ENCODE measurements at places on chromosomes 5 and 9.

DNA sequence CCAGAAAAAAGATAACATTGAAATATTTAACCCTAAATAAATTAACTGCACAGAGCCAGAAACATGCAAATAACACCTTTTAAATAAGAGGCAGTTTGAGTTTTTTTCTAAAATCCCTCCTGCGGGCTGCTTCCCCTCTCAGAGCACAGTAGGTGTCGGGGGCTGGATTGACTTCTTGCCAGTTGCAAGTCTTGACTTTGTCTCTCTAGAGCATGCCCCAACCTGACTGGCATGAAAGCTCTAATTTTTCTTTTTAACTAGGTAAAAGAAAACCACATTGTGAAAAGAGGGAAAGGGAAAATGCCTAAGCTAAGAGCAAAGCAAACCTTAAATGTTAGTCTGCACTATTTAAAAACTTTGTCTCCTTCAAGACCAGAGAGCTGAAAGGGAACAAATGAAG, 46.4 kb upstream of the DNAH5 start:
- DNase-seq, result no peak

DNA sequence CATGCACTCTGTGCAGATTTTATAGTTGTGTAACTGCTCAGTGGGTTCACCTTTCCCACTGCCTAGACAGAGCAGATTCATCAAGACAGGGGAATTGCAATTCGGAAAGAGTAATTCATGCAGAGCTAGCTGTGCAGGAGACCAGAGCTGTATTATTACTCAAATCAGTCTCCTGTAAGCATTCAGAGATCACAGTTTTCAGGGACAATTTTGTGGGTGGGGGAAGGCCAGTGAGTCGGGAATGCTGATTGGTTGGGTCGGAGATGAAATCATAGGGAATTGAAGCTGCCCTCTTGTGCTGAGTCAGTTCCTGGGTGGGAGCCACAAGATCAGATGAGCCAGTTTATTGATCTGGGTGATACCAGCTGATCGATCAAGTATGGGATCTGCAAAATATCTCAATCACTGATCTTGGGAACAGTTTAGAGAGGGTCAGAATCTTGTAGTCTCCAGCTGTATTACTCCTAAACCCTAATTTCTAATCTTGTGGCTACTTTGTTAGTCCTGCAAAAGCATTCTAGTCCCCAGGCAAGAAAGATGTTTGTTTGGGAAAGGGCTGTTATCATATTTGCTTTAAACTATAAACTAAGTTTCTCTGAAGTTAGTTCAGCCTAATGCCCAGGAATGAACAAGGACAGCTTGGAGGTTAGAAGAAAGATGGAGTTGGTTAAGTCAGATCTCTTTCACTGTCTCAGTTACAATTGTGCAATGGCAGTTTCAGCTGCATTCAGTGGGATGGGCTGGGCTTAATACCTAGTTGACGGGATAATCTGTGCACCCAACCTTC, 12.7 kb upstream of the SVEP1 start:
- DNase-seq, result no peak

DNA sequence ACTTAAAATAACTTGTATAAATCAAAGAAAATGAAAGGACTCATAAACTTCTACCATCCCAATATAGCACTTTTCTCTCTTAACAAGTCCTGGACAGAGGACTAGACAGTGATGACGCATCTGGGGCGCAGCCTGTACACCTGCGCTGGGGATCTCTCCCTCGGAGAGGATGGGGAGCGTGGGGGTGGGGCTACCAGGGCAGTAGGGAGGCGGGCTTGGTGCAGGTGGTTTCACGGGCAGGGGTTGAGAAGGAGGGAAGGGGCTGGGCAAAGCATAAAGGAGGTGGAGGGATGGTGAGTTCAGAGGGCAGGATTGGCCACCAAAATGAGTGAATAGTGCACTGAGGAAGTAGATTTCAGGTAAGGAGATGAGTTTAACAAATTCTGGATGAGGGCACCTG, 41.1 kb downstream of the STC2 start:
- DNase-seq, result no peak

GRCh38 chr5:137791799-137792198, 37.6 kb upstream of the HNRNPA0 start:
- no peak for DNase-seq

- no peak for DNase-seq
These were observed 183.2 kb downstream of the TLR4 start for GRCh38 chr9:117887383-117887782.

- no peak for DNase-seq
These were observed 592.7 kb upstream of the BRINP1 start for GRCh38 chr9:119961774-119962424.

DNA sequence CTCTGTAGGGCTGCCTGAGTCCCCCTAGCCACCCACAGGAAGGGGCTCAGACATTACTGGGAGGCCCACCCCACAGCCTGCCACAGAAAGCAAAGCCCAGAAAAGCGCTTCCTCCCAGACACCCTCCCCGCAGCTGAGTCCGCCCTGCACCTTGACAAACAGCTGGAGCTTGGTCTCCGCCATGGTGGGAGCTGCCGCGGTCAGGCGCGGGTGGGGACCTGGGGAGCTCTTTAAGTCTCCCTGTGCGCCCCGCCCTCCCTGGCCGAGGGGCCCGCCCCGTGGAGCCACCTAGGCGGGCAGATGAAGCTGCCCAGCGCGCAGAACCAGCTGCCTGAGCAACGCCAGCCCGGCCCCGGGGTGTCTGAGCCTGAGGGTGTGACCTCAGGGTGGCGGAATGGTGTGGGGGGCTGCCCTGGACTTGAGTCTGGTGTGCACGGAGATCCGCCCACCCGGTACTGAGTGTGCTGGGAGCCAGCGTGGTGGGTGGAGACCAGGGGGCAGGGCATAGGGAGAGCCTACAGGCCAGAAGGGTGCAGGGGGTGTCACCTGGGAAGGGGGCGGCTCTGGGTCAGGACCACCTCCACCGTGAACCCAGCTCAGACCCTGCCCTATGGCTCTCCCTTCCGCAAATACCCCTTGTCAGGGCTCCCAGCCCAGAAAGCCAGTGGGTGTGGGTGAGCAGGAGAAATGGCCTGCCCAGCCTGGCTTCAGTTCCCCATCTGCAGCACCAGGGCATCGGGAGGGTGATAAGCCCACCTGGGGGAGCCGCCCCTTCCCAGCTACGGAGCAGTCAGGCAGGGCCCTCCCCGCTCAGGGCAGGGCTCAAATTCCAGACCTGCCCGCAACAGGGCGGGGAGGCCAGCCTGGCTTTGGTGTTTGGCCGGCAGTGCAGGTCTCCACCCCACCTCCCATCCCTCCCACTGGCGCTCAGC, at the start of gene CLIC3:
Gene CLIC3, minus strand, starts transcription at position 208 of the 932 bp plus-strand sequence. Its CDS starts 25 bp downstream, at position 183.
- peak; percentile 52 for DNase-seq

- DNase-seq, result no peak
These were observed 196.2 kb downstream of the PCSK1 start for GRCh38 chr5:96236831-96237230.

DNA sequence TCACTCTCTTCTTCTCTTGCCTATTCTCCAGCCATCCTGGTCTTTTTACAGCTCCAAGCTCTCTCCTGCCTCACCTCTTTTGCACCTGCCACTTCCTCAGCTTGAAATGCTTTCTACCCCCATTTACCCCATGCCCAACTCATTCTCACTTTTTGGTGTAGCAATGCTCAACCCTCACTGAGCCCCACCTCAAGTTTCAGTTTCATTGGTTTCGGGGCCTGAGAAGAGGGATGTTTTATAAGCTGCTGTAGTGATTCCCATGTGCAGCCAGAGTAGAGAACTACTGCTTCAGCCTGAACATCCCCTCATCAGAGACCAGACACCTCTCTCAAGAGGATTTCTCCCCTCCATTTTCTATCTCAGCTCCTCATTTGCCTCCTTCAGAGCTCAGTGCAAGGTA, 45.2 kb upstream of the FYB1 start:
- no peak for DNase-seq

DNA sequence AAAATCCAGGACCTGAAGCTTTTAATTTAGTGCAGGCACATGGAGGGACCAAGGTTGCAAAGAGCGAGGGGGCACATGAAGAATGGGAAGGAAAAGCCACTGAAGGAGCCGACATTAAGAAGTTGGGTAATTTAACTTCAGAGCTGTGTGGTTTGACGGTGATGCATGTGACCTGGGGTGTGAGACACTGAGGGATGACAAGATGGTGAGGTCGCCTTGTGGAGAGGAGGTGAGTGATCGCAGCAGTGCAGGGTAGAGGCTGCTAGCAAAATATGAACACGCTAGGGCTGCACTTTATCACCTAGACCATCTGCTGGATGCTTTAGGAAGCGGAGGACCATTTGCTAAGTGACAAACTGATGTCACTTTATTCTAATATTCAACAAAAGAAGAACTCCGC, 339.0 kb upstream of the KIF2A start:
- no peak for DNase-seq

DNA sequence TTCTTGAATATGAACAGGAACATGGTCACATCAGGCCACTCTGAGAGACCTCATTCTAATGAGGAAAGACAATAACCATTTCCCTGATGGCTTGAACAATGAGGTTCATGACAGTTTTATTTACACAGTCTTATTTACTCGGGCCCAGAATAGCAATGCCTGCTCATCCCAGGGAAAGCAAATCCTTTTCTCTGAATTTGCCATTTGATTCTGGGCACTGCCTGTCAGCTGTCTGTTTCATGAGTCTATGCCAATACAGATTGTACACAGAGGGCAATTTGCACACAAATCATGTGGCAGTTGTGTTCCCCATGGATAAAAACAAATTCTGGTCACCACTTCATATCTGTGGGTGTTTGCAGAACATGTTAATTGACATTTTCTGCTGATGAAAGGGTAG, 492.5 kb downstream of the ACTL7B start:
- DNase-seq, result no peak

DNA sequence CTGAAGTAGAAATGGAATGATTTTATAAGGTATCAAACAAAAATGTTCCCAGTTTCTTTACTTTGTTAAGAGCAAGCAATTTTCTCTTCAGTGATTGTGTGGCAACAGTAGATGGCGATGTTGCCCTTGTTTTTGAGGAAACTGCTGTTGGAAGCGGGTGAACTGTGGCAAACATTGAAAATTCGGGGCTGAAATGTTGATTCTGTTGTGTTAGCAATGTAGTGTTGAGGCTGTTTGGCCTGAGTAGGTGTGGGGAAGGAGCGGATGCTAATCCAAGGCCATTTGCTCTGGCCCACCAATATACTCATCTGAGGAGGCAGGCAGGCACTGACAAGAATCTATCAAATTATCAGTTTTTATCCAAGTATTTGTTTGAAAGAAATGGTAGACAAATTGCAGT, 129.8 kb downstream of the SLC12A2 start:
- no peak for DNase-seq

DNA sequence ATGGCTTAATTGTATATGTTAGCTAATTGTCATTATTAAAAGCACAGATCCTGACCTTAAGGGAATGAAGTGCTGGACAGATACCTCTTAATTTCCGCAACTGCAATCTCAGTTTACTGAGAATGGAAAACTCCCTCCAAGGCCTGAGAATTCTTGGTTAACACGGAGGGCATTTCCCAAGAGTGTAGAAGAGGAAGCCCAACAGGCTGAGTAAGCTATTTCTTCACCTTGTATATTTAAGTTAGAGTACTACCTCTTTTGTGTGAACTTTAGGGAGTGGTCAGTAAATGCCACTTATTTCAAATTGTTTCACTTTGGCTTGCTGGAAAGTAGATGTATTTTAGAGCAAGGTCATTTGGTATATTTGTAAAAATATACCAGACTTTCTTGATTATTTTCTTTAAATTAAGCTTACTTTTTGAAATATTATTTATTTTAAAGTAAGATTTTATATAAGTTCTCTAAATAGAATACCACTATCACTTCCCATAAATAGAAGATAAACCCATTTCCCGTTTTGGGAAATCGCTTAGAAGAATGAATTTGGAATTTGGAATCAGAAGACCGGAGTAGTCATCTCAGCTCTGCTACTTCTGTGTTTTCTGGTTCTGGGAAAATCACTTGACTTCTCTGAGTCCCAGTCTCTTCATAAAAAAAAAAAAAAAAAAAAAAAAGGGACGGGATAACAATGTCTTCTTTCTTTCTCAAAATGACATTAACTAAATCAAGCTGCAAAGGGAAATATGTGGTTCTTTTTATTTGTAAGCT, 26.0 kb upstream of the C9orf72 start:
- DNase-seq, result no peak

- no peak for DNase-seq
These were observed 216.5 kb downstream of the PDZD2 start for GRCh38 chr5:31855134-31856040.

- no peak for DNase-seq
These were observed 229.5 kb downstream of the CD180 start for GRCh38 chr5:66967102-66967501.

DNA sequence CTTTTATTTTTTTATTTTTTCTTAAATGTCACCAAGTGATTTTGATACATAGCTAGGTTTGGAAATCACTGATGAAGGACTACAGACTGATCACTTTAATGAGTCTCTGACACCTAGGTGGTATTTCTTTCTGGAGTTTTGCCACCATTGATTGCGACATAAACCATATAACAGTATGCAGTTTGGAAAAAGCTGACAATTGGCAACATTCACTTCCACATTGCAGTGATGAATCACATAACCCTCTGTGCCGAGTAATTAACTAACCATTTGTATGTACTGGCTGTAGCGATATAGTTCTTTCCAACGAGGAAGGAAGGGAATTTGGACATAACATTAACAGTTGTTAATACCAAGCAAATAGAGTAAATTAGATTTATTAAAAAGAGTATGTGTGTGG, 222.9 kb upstream of the EFNA5 start:
- no peak for DNase-seq

- no peak for DNase-seq
These were observed 558 bp downstream of the GRPEL2 start for GRCh38 chr5:149345892-149346222.

DNA sequence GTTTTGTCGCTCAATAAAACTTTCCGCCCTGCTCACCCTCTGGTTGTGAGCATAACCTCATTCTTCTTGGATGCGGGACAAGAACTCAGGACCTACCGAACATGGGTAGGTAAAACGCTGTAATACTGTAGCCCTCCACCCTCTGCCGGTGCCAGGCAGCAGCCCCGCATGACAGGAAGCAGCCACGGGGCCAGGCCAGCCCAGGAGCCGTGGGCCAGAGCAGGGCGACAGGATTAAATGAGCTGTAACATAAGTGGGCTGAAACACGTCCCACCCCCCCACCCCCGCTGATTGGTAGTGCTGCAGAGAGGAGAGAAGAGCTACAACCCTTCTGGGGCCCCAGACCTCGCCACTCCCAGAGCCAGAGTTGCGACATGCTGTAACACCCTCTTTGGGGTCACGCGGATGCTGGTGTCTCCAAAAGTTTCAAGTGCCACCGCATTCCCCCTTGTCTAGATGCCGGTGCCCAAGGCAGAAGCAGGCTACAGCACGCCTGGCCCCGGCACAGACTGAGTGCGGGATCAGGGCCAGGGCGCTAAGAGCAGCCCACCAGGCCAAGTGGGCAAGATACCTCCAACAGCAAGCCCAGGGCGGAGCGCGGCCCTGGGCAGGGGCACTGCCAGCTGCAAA, 81.8 kb downstream of the FBXW11 start:
- DNase-seq, result no peak

- DNase-seq, result no peak
These were observed 417.1 kb upstream of the DAP start for GRCh38 chr5:11177999-11178711.

GRCh38 chr5:42360616-42361314, 62.5 kb upstream of the GHR start:
- no peak for DNase-seq

GRCh38 chr5:108748401-108749127, 867 bp downstream of the FER start:
- DNase-seq, result peak; percentile 93
